ENCODE measurements at places on chromosomes 7 and 10.

GRCh38 chr10:74557098-74557497 is 269.3 kb upstream of the KAT6B start:
- no peak for DNase-seq

- DNase-seq = no peak
These were observed 189.6 kb downstream of the COBL start for GRCh38 chr7:51126813-51127617.

- no peak for DNase-seq
These were observed 216.3 kb downstream of the GFRA1 start for GRCh38 chr10:116056445-116057293.

- DNase-seq = no peak
These were observed 38.6 kb upstream of the MET start for GRCh38 chr7:116633131-116633988.

DNA sequence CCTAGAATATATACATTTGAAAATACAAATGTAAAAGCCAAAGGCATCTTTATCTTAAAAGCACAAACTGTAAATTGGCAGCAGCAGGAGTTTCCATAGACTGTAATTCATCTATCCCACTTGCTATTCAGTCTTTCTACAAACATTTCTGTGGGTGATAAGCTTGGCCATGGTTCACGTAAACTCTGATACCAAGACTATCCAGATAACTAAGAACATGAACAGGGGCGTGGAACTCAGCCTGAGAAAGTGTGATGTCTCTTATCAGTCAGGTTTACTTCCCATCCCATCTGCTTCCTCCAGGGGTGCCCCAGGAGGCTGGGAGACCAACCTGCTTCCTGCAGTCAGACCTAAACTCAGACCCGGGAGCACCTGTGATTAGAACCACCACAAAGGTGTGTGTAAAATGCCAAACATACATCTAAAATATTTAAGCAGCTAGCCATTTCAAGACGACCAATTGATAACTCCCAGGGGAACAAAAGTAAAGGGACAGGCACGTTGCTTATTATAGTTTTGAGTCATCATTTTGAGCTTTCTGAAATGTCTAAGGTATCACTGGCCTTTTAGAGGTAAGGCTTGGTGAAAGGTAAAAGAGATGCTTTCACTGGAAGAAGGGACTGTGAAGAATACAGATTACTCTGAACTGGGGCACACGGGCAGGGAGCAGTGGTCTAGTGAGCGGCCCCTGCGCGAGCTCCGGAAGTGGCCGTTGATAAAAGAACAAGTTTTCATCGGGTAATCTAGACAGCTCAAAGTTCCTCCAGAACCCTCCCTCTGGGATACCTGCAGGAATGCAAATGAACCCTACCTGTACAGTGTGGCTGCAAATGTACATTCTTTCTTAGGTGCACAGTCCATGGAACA is 51.5 kb downstream of the RSU1 start:
- DNase-seq = no peak

- no peak for DNase-seq
These were observed 423.6 kb downstream of the PHTF2 start for GRCh38 chr7:78222001-78222751.

GRCh38 chr7:97004247-97005182 is 838 bp upstream of the DLX6 start:
- DNase-seq = no peak

- no peak for DNase-seq
These were observed 14.2 kb downstream of the INSYN2A start for GRCh38 chr10:127182161-127182560.

DNA sequence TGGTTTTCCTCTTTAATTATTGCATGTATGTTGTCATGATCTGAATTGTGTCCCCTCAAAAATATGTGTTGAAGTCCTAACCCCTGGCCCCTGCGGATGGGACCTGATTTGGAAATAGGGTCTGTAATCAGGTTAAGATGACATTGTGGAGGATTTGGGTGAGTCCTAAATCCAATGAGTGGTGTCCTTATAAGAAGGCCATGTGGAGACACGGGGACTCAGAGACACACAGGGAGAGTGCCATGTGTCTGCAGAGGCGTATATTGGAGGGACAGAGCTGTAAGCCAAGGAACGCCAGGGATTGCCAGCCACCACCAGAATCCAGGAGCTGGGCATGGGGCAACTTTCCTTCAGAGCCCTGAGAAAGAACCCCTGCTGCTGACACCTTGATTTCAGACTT is 171.9 kb downstream of the CREB5 start:
- no peak for DNase-seq

GRCh38 chr10:88411772-88412349 is 171.3 kb downstream of the RNLS start:
- DNase-seq = no peak

DNA sequence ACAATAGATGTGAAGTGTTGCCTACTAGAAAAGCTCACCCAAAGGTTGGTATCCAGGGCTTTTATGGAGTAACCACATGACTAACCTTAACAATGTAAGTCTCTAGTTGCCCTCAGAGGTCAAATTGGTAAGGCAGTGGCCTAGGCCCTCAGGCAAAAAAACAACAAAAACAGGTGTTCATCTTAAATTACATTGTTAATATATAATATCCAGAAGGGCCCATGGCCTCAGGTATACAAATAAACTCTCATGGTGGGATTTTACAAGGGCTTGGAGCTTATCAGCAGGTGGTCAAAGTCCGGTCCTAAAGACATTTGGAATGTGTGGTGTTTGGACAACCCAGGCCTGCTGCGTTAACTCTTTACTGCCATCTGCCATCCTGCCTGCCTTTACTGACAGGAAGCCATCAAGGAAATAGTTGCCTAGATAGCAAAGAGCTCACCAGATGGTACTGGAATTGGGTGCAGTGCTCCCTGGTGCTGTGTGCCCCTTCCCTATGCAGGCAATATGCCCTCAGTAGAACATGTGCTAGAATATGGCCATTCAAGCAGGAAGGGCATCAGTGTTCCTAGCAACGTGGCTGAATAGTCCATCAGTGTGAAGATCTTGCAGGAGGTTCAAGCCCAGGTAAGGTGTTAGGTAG is 36.2 kb downstream of the TOMM7 start:
- no peak for DNase-seq

DNA sequence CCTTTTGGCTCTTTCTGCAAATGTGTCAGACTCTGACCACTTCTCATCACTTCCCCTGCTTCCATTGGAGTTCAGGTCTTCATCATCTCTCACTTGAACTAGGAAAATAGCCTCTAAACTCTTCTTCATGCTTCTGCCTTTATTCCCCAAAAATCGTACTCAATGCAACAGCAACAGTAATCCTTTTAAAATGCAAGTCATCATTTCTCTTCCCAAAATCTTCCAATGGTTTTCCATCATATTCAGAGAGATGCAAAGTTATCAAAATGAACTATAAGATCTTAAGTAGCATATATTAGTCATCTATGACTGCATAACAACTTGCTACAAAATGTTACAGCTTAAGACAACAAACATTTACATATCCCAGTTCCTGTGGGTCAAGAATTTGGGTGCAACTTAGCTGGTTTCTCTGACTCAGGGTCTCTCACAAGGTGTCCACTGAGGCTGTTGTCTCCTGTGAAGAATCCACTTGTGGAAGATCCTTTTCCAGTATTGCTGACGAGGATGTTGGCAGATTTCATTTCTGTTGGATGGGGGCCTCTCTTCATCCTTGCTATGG is 31.0 kb upstream of the ETV1 start:
- no peak for DNase-seq

- DNase-seq = no peak
These were observed 274.7 kb downstream of the HDAC9 start for GRCh38 chr7:18770154-18770811.

- no peak for DNase-seq
These were observed 580 bp downstream of the ZNF775 start for GRCh38 chr7:150379441-150380379.

DNA sequence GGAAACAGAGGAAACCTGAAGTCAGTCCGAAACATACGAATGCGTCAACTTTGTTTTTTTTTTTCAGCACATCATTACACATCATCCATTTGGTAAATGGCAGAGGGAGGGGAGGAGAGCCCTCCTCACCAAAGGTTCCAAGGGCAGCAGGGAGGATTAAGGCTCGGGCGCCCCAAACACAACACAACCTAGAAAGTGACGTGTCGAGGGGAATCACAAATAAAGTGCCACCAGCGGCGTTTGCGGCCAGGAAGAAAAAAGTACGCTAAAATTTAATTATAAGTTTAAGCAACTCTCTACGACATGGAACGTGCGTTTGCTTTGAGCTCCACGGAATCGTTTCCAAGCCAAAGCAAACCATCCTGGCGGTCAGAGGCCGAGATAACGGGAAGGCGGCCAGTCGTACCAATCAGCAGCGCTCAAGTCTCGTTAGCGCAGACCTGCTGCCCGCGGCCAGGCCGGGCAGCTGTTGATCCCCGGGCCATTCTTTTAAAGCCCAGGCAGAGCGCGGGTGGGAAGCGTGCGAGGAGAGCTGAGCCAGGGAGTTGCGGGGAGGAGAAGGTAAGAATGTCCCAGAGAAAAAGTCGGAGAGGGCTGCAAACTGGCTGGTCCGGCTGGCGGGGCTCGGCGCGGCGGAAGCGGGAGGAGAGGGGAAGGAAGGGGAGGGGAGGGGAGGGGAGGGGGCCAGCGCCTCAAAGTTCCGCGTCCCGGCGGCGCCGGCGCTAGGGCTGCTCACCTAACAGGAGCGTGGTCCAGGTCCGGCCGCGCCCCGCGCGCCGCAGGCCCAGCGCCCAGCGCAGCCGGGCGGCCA is 719 bp downstream of the DPY19L1 start:
- peak; percentile 52 for DNase-seq

DNA sequence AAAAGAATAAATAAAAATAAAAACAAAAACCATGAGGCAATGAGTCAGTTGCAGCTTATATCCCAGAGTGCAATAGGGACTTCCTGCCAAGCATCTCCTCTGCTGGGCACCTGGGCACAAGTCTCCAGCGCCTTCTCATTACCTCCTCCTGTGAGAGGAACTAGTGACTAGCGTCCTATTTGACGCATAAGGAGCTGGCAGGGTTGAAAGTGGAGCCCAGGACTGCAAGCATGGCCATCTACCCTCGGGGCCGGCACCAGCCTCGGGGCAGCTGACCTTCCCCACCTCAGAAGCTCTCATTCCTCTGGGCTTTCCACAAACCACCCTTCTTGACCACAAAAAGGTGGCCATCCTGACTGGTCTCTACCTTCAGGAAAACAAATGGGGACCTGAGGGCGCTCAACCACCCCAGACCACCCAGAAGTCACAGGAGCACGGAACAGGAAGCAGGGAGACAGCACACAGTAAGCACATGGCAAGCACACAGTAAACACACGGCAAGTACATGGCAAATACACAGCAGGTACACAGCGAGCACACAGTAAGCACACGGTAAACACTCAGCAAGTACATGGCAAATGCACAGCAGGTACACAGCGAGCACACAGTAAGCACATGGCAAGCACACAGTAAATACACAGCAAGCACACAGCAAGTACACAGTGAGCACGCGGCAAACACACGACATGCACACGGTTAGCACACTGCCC is 19.1 kb downstream of the CTBP2 start:
- DNase-seq = no peak

DNA sequence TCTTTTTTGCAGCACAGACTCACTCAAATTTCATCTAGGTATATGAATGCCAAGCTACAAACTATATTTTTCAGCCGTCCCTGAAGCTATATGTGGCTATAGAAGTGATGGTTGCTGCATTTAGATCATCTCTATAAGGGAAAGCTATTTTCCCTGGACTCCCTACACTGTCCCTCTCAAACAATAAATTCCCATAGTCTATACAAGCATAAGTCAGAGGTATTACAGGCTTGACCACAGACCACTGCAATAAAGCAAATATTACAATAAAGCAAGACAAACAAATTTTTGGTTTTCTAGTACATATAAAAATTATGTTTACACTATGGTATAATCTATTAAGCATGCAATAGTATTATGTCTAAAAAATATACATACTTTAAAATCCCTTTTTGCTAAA is 1015.5 kb upstream of the LRRN3 start:
- no peak for DNase-seq

- DNase-seq = no peak
These were observed 1118.9 kb upstream of the CELF2 start for GRCh38 chr10:9898633-9899395.

- peak; percentile 79 for DNase-seq
These were observed 303.0 kb downstream of the ELMO1 start for GRCh38 chr7:37145682-37146081.

DNA sequence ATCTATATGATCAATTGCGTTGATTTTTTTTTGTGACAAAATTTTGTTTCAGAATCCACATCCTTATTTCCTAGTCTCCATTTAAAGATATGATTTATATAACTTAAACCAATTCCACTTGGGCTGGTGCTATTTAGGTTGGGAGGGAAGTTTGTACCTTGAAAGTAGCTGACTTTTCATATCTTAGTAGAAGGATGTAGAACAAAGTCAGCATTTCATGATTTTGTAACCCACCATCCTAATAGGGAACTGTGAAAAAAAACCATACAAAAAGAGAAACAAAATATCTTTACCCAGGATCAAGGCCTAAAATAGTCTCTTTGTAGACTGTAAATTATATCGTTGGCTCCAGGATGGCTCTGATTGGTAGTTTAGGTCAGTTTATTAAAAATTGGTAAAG is 8.3 kb downstream of the HECTD2 start:
- no peak for DNase-seq

DNA sequence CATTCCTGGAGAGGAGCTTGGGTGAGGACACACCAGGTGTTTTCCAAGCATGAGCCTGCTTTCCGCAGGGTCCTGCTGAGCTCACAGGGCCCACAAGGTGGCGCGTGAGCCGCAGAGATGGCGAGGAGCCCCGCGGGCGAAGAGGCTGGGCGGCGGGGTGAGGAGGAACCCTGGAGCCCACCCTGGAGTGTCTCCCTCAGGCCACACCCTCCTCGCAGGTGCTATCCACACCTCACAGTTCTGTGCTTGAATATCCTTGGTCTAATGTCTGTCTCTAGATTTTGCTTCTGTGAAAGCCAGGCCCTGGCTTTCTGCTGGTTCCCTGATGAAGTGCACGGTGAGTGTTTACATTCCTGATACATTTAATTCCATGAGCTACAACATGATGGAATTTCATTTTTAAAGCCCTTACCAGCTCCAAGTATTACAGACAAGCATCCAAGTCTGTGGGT is 433.6 kb downstream of the ACTR3B start:
- peak; percentile 35 for DNase-seq

GRCh38 chr7:158955146-158955870 is 99.0 kb downstream of the DYNC2I1 start:
- DNase-seq = no peak

GRCh38 chr10:30199376-30200016 is 140.1 kb upstream of the JCAD start:
- DNase-seq = no peak

GRCh38 chr7:157700231-157701005 is 363.6 kb downstream of the DNAJB6 start:
- no peak for DNase-seq

DNA sequence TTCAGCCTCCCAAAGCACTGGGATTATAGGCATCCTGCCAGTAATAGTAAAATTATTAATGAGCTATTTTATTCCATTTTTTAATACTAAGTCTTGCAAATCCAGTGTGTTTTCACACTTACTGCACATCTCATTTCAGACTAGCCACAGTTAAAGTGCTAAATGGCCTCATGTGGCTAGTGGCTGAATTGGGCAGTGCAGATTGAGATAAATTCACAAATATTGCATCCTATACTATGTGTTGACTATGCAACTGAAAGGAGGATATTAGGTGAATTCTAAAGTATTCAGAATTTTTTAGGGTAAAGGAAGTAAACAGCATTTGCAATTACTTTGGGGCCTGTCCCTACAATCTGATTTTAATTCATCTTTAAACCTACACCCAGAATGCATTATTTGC is 10.2 kb downstream of the APBB1IP start:
- DNase-seq = no peak

GRCh38 chr7:20238754-20239324 is 21.7 kb upstream of the MACC1 start:
- DNase-seq = no peak

- DNase-seq = peak; percentile 78
These were observed 33.1 kb downstream of the CACNA2D1 start for GRCh38 chr7:82410461-82410860.

All from DMS153 (cell line).